Brain (organoid and tissue), 16 donors: ENCODE measurements at places on chromosomes 1 and 21. TPM values are rescaled to one million over a fixed set of nuclear protein-coding genes. Genes with fewer than 3 reads are reported as not detected.

DNA sequence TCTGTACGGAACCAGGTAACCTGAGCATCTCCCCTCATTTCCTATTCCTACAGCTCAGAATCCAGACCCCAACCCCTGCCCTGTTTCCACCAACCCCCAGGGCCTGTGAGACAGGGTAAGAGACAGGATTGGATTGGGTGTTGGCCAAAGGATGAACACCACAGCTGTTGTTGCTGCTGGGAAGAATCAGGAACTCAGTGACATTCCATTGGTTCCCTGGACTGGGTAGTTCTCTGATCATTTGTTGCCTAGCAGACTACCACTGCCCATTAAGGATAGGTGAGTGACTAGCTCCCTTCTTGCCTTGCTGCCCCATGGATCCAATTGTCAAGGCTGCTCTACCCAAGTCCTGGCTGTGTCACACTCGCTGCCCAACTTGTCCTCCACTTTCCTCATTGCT, 10.0 kb downstream of the NCSTN start:
- DNase-seq = no peak

DNA sequence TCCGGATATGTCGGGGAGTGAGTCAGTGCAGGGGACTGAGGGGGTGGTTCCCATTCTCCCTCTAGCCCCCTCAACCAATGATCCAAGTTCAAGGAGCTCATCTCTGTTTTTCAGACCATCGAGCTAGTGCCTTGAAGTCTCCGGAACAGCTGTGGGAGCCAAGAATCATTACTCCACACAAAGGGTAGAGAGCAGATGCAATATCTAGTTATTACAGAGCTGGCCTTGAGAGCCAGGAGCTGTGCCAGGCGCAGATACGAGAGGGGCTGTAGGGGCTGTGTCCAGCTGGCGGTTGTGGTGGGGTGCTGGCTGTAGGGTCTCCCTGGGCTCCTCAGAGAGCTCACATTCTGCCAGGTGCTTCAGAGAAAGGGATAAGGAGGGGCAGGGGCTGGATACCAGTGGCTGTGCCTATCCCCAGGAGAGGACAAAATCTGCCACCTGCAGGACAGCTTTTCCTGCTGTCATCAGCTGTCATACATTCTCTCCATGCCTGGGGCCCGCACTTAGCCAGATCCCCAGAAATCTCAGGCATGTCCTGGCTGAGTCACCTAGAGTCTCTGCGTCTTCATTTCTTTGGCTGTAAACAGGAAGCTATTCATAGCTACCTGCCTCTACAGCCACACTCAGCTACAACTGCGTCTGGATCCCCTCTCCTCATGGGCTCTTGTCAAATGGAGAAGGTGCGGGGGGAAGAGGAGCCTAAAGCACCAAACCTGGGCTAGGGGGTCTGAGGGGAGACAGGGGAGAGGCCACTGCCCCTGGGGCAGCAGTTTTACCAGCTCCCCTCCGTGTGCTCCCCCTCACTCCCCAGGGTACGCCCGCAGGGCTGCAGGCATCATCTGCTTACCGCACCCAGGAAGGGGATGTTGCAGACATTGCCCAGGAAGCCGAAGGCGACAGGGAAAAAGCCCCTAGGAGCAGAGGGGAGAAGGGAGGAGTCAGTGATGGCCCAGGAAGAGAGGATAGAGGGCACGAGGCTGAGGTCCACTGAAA, 2.4 kb upstream of the KISS1 start:
- peak; percentile 28 for DNase-seq

- DNase-seq = peak; percentile 77
Observed at GRCh38 chr1:203338335-203339036, 12.4 kb downstream of the FMOD start.

DNA sequence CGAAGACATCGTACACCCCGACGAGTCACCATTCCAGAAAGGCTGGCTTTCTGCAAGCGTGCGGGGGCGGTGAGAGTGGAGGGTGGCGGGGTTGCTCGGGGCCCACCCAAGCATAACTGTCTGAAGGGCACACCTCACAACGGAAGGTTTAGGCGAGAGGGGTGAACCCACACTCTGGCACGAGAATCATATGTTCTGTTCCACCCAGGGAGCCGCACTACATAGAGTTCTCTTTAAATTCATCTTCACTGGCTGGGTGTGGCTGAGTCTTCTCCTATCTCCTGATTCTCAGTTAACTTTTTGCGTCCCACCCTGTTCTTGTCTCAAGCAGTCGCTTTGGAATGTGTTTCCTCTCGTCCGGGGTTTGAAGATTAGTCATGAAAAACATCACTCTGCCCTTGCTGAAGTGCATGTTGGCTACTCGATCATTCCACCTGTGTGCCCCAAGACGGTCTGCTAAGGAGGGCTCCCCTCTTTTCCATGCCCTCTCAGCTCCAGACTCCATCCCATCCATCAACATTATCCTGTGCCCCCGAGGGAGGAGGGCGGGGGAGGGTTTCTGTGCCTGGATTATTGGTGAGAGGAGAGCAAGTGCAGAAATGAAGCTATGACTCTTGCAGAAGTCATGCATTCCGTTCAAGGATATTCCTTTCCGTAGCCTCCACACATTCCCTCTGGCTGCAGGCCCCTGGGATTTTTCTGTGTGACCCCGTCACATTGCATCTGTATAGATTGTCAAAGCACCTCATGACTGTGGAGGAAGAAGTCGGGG, 53.5 kb upstream of the CD34 start:
- no peak for DNase-seq

- DNase-seq = no peak
Observed at GRCh38 chr1:228274452-228275178, 66.8 kb downstream of the OBSCN start.

GRCh38 chr1:11860587-11860986, 1.8 kb upstream of the NPPB start:
- DNase-seq = no peak

GRCh38 chr1:54111624-54112023, 41.2 kb downstream of the CDCP2 start:
- no peak for DNase-seq

DNA sequence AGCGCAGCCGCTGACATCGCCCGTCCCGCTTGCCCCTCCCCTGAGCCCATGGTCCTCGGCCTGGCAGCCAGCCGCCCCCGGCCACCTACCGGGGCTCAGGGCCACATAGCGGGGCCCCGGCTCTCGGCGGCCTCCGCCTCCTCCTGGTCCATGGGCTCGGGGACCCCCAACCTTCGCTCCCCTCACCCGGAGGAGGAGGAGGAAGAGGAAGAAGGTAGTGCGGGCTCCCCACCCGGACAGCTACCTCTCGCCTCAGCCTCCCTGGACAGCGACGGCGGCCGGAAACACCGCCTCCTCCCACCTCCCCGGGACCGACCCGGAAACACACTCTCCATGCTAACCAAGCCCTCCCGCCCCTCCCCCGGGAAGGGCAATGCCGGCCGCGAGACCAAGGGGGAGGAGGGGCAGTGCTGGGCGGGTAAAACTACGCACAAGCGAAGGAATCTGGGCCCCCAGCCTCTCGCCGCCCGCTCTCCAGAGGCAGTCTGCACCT, at the start of gene KIAA0319L:
Gene KIAA0319L (minus strand): TSS at position 286 of the 493 bp plus-strand sequence. CDS start 2,912 bp downstream, outside the sequence.
- no peak for DNase-seq

DNA sequence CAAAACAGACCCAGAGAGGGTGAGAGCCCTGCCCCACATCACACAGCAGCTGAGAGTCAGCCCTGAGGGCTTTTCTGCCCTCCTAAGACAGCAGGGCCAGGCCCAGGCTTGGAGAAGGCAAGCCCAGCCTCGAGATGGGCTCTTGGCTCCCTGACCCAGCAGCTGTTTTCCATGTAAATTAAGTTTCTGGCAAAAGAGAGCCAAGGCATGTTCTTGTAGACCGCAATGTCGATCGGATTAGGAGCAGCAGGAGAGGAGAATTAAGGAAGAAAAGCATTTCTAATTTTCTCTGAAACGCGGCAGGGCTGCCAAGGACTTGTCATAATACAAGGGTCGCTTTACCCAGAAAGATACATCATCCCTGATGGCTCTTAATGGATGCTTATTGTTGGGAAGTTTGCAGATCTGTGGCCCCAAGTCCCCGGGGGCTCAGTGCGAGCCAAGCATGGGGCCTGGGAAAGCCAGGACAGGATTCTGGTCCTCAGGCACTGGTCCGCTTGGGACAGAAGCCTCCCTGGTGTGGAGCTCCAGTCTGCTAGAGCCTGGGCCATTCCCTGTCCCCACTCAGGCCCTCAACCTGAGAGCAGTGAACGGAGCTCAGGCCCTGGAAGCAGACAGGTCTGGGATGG, 62.8 kb downstream of the DMRTB1 start:
- DNase-seq = peak; percentile 56

DNA sequence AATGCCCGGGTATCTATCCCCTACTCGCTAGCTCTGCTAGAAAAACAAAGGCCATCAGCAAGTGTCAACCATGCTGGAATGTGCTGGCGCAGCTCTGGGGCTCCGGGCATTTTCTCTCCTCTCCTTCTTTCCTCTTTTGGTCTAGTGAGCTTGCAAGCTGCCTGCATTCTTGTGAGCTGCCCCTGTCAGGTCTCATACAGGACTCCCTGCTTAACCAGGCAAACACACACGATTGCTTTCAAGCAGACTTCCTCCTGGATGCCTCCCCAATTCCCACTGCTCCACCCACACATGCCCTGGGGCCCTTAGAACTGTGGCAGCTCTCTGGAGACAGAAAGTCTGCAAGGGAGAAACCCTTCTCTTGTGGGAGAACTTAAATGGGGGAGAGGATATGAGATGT, 35.7 kb upstream of the SUCO start:
- peak; percentile 17 for DNase-seq

- DNase-seq = no peak
Observed at GRCh38 chr1:12451560-12451900, 166.5 kb downstream of the DHRS3 start.

DNA sequence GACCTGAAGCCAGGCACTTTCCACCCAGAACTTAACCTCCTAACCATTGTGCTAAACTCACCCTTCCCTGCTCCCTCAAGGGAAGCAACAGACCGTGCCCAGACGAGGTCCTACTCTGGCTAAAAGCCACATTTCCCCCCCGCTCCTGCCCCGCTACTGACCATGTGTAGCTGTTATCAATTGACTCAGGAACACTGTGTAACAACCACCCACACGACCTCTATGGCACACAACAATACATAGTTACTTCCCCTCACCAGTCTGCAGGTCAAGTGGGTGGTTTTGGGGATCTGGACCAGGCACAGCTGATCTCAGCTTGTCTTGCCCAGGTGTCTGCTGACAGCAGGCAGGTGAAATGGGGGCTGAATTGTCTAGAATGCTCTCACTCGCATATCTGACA, 40.1 kb downstream of the CAMK2N1 start:
- no peak for DNase-seq

GRCh38 chr1:168004531-168004930, 67.7 kb upstream of the MPC2 start:
- no peak for DNase-seq

DNA sequence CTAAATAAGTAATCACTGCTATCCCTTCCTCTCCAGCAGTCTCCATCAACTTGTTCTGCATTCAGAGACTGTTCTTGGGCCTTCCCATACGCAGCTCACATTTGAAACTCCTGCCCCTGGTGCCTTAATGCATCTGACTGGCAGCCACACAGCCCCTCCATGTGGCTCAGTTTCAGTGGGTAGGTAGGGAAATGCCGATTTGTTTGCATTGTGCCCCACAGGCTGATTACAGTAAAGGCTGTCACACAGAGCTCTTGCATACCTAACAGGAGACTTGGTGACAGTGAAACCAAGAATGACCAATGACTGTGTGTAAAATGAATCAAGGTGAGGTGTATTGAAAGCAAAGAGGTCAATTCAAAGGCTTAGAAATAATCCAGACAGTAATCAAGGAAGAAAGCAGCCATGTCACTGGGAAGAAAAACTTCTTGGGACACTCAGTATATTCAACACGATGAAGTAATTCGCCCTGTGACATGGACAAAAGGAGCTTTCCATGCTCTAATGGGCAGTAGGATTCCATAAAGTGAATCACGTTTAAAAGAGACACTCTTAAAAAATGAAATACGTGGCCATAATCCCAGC, 12.7 kb upstream of the B3GALNT2 start:
- DNase-seq = peak; percentile 28

DNA sequence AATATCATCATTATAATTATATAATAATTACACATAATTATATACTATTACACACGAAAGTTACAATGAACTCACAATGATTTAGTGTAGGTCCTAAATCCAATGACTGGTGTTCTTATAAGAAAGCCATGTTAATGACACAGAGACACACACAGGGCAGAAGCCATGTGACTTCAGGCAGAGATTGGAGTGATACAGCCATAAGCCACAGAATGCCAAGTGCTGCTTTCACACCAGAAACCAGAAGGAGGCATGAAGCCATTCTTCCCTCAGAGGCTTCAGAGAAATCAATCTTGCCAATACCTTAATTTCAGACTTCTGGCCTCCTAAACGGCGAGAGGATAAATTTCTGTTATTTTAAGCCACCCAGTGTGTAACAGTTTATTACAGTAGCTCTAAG, 147.4 kb upstream of the KRTAP19-8 start:
- DNase-seq = peak; percentile 23

DNA sequence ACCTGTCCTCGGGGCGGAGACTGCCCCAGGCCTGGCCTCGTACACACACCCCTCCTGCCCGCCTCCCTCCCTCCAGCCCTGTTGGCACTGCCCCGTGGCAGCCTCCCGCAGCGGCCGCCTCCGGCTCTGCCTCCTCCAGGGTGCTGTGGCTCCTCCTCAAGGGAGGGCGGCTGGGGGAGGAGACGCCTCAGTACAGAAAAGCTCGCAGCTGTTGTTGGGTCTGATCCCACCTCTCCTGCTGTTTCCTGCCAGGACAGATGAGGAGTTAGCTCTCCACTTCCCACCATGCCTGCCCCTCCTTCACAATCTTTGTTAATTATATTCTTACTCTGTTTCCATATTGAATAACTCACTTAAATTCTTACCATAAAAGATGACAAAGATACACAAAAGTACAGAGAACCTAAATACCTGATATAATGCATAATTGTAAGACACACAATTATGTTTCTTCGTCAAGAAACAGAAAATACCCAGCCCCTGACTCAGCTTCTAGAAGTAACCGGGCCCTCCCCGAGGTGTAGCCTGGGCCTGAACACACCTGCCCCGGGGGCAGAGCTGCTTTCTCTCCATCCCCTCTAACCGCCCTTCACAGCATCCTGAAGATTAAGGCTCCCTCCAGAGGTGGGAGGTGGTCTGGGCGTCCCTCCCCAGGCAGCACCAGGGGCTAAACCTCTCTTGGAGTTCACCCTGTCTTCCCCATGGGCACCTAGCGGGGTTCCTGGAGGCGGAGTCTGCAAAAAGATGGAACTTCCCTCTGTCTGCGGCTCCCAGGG, 30.6 kb upstream of the COL6A1 start:
- peak; percentile 44 for DNase-seq

Gene AGO1
- polyA plus RNA-seq = 13.7 TPM

Gene DCDC2B
- polyA plus RNA-seq = not detected

Gene CRNN
- polyA plus RNA-seq = not detected

Gene CLIC6
- 0.14 TPM for polyA plus RNA-seq

Gene EMC1
- polyA plus RNA-seq = 49.8 TPM

Gene CITED4
- polyA plus RNA-seq = 16.3 TPM

Gene PDPN
- 14.9 TPM for polyA plus RNA-seq

Gene FOXD2
- 0.49 TPM for polyA plus RNA-seq

Gene GPR89A
- polyA plus RNA-seq = 14.5 TPM

Gene STIL
- 6.6 TPM for polyA plus RNA-seq

Gene ARHGAP29
- 1.3 TPM for polyA plus RNA-seq

Gene KRTAP19-6
- not detected for polyA plus RNA-seq
